Hepatic stellate cell (primary cell): ENCODE measurements at places on chromosomes 2 and 18.
A peak's percentile ranks its signal among the peaks of the same experiment; 100 is the strongest.

DNA sequence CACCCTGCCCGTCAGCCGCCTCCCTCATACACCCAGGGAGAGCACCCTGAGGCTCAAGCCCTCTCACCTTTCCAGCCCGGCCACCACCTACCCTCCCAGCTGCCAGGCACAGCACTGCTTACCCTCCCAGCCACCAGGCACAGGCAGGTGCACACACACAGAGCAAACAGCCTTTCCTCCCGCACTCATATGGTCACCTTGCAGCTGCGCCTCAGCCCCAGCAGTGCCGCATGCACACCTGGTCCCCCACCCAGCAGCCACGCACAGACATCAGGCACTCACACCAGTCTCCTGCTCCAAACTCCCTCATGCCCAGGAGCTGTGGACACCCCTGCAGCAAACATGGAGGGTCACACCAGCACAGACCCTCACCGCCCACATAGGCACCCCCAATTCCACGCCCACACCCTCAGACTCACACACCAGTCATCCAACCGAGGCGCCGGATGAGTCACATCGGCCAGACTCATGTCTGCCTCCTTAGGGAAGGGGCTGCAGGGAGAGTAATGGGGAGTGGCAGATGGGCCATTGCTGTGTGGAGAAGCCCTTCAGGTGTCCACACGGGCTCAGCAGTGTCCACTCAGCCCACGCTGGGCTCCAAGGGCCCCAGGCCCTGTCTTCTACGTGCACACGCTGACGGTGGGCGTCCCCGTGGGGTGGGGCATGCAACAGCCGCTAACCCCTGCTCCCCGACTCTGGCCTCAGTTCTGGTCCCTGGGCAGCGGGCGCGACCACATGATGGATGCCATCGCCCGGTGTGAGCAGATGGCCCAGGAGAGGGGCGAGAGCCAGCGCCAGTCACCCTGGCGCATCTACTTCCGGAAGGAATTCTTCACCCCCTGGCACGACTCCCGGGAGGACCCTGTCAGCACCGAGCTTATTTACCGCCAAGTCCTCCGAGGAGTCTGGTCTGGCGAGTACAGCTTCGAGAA, 22.3 kb upstream of the GPR17 start:
- DNase-seq, result peak; percentile 57

- DNase-seq, result no peak
These were observed 1.1 kb upstream of the CRYGC start for GRCh38 chr2:208130712-208131110.

DNA sequence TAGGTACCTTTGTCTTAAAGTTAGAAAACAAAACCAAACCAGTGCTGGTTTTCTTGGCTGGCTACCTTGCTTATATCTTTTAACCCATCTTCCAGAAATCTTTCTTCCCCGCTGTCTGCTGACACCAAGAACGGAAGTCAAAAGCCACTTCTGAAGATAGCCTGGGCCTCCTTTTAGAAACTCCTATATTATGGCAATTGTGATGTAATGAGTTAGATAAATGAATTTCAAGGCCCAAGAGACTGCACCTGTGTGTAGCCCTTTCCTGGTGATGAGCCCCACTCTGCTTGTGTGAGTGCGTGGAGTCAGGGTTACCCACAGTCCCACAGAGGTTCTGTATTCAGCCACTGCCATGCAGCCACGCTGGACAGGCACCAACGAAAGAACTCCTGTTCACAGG, 60.7 kb downstream of the ARMC9 start:
- no peak for DNase-seq

- DNase-seq, result no peak
These were observed 476.3 kb upstream of the VWC2L start for GRCh38 chr2:213934560-213934959.

GRCh38 chr2:174878537-174879147, 114.4 kb upstream of the CHRNA1 start:
- DNase-seq, result peak; percentile 14

DNA sequence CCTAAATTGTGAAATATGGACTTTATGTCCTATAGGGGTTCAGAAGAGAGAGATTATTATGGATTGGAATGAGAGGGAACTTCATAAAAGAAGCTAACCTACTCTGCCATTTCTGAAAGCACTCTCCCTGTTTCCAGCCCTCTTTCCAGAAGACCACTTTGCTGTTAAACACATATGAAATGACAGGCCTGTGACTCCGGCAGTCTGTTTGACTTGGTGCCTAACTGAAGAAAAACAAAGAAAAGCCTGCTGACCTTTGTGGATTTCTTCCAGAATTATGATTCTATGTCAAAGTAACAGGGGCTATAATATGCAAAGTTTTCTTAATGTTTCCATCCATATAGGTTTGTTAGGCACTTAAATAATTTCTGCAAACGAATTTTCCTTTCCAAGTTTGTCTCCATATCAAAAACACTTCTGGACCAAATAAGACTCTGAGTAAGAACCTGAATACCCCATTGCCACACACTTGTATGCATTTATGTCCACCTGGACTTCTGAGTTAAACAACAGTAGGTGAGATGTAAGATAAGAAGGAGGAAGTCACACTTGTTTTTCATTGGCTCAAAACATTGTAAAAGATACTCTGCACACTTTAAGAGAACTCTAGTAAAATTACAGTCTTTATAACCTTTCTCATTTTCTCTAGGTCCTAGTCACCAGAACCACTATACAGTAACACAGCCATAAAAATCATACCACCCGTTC, 111.7 kb downstream of the PIEZO2 start:
- DNase-seq, result no peak

- peak; percentile 32 for DNase-seq
These were observed 2.1 kb downstream of the CNTNAP5 start for GRCh38 chr2:124027182-124027581.

DNA sequence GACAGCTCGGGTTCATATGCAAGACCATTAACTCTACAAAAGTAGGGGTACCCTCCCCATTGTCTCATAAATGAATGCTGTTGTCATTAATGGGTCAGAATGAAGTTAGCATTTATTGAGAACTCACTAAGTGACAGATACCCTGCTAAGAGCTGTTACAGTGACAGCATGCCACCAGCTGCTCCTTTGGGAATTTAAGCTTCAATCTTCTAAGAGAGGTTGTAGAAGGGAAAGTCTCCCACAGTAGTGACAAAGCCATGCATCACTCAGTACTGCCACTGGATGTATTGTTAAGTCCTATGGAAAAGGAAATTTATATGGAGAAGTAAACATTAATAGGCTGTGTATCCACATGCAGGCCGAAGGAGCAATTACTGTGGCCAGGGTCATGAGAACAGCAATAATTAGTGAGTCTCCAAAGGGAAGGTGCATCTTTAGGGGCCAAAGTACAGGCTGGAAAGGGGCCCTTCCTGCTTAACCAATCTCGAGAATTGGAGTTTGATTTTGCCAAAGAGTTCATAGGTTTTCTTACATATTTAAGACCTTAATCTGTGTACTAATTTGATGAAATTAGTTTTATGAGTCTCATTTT, 64.5 kb upstream of the FAM124B start:
- DNase-seq, result no peak

DNA sequence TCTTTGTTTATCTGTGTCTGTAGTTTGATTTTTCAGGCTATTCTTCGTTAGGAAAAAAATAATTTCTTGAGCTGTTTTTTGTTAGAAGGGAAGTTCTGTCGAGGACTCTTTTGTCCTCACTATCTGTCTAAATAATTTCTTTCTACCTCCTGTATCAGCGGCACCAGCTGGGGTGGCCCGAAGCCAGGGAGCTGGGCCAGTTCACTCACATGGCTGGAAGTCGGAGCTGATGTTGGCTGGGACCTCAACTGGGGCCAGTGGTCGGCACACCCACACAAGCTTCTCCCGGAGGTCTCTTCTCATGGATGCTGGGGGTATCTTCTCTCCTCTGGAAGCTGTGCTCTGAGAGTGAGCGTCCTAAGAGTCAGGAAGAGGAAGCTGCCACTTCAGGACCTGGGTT, 8.0 kb upstream of the PDIA6 start:
- DNase-seq, result no peak

DNA sequence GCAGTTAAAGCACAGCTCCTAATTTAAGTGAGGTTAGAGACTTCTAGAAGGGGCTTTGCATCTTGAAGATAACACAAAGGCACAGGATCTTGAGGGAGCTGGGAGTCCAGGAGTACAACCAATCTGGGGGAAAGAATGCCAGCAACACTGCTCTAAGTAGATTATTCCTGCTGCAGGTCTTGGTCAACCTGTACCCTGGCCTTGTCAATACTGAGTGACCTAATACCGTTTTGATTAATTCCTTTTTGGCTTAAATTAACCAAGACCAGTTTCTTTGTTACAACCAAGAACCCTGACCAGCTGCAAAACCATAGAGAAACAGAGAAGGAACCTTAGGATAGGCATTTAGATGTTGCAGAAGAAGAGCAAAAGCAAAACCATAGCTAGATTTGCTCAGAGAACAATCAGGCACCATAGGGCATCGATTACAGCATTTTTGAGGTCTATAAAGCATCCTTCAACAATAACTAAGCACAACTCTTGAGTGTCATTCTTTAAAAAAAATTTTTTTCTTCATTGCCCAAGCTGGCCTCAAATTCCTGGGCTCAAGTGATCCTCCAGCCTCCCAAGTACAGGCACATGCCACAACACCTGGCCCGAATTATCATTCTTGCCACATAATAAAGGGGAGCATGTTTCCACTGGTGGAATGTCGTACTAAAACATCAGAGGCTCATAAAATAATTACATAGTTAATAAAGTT, 6.3 kb downstream of the STARD7 start:
- DNase-seq, result no peak

- no peak for DNase-seq
These were observed 45.2 kb upstream of the CTIF start for GRCh38 chr18:48493434-48494230.

DNA sequence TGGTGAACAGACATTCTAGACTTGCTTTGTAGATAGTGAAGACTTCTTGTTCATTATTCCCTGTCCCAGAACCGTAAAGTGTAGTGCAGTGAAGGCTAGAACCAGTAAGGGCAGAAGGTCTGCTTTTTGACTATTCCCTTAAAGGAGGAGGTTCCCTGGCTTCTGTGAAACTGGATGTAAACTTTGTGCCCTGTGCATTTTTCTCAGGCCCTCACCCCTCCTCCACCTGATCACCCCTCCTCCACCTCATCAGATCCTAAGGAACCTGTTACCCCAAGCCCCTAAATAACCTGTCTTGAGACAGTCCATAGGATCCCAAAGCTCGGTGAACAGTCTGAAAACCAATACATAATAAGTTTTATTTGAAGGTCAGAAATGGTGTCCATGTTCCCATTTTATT, 33.7 kb downstream of the SFT2D3 start:
- no peak for DNase-seq
